ENCODE measurements at places on chromosomes 7 and 10.

DNA sequence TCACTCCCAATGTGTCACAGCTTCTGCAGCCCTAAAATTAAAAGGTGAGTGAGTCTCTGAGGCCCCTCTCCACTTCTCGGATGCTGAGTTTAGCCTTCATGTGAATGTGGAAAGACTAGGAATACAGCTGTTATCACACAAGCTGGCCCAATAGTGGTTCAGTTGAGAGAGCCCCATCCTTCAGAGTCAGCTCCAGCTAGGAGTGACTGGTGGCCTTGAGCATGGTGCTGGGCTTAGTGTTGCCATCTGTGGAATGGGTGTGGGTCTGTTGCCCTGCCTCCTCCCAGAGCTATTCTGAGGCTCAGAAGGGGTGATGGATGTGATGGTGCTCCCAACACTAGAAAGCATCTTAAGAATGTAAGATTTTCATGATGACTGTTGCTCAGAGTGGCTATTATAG lies 55.8 kb downstream of the FIGNL1 start:
- no peak for DNase-seq

- DNase-seq, result no peak
Observed at GRCh38 chr10:84696610-84697009, 368.2 kb downstream of the CCSER2 start.

GRCh38 chr10:47305566-47305965 lies 5.6 kb downstream of the GDF10 start:
- no peak for DNase-seq

DNA sequence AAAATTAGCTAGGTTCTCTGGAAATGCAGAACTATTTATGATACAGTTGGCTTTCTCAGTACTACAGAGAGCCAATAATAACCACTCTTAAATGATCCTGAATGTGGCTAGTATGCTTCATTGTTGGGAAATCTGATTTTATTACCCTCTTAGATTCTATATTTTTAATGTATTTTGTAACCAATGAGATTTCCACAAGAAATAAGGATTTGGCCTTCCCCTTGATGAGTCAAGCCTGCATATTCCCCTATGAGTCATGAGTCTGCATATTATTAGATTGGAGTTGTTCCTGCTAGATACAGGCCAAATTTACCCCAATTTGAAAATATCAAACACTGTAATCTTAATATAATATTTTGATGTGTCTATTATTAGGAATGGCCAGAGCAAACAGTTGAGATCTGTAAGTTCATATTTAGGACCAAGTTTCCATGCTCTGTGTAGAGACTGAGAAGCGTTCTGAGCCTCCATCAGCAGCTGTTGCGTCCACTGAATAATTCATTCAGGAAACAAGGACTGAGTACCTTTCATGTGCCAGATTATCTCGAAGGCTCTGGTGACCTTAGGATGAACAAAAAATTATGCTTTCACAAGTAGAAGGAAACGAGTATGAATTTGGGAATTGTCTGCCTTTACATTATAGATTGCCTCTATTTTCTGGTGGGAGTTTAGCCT lies 793.4 kb downstream of the NRG3 start:
- DNase-seq, result no peak

GRCh38 chr7:46948716-46949115 lies 633.2 kb downstream of the TNS3 start:
- no peak for DNase-seq

DNA sequence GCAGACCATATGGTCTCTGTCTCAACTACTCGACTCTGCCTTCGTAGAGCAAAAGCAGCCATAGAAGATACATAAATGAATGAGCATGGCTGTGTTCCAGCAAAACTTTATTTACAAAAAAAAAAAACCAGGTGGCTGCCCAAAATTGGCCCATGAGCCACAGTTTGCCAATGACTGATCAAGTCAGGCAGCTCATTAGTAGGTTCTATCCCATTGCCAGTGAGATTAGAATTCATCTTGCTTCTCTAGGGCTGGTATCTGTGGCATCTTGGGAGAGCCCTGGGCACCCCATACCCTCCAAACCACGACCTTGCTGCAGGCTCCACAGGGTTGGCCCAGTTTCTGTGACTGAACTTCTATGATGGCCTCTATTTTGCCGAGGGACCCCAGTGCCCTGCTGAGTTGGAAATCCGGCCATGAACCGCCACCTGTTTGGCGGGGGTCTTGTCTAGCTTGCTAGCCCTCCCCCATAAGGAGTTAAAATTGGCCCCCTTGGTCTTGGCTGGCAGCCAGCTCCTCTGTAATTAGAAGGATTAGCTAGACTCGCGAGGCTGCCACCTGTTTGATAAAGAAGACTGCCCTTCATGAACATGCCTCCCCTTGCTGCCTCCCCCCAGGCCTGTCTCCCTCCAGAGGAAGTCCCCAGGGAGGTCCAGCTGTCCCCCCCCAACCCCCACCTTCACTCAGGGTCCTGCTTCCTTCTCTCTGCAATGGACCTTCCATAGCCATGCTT lies 83.9 kb downstream of the CHN2 start:
- no peak for DNase-seq

DNA sequence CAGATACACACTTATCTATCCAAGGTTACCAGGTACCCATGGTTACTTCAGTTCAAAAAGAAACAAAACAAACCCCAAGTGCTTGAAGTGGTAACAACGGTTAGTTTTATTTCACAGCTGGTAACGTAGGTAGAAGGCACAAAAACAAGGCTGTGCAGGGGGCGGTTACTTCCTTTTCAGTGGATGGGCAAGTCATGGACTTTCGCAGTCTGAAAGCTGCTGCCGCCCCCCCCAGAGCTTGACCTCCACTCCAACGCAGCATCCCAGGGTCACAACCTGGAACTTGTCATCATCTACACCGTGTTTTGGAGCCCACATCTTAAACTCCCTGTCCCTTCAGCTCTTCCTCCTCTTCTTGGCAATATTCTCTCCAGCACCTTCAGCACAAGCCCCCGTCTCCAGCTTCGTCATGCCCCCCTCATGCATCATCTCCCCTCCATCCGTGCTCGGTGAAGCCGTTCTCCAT lies 181.2 kb upstream of the ITGB1 start:
- no peak for DNase-seq

DNA sequence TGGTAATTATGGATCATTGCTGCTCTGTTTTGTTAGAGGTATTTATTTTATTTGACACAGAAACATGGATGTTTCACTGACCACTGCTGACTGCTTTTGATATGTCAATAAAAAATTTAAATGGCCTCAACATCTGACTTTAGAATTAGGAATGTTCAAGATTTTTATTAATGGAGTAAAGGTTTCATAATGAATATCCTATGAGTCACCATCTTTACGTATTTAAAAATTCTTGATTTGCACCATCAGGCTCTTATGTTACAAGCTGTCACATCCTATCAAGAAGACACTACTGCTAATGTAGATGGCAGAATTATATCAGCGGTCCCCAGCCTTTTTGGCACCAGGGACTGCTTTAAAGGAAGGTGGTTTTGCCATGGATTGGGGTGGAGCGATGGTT lies 578.7 kb upstream of the NRP1 start:
- no peak for DNase-seq

- DNase-seq, result no peak
Observed at GRCh38 chr10:109862738-109863137, 60.6 kb downstream of the XPNPEP1 start.

DNA sequence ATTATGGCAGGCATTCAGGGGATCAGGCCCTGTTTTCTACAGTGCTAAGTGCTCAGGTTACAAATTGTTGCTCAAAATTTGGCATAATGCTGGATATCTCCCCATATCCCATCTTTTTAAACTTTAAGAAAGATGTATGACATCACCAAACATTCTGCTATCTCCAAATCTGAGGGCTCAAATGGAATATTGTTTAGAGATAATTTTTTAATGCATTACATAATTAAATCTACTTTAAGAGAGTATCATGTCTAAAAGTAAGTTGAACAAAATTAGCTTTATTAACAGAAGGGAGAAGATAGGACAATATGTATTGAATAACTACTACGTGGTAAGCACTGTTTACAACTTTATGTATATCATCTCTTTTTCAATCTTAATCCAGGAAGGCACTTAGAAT lies 13.9 kb downstream of the NT5C3A start:
- no peak for DNase-seq

GRCh38 chr10:63462442-63462841 lies 3.3 kb downstream of the JMJD1C start:
- DNase-seq, result no peak

GRCh38 chr7:34015651-34016050 lies 110.3 kb downstream of the BMPER start:
- DNase-seq, result no peak

- DNase-seq, result no peak
Observed at GRCh38 chr7:130904031-130904757, 170.2 kb upstream of the KLF14 start.

DNA sequence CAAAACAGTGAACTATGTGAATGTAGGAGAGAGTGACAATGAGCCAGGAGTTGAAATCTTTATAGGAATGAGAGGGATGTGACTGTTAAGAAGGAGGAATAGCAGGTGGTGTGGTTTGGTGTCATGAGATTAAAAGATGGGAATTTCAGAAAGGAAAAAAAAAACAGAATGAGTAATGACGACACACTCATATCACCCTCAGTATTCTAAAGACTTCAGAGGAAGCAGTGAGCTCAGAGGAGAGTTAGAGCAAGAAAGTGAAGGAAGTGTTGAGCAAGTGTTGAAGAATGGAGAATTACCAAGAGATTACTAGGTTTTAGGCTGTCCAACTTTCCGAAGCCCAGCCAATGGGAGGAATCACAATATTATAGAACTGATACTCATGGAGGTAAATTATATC lies 220.5 kb upstream of the HGF start:
- no peak for DNase-seq

- DNase-seq, result no peak
Observed at GRCh38 chr10:125061557-125062226, 98.7 kb downstream of the CTBP2 start.

- DNase-seq, result no peak
Observed at GRCh38 chr7:25982684-25983083, 169.3 kb upstream of the NFE2L3 start.

DNA sequence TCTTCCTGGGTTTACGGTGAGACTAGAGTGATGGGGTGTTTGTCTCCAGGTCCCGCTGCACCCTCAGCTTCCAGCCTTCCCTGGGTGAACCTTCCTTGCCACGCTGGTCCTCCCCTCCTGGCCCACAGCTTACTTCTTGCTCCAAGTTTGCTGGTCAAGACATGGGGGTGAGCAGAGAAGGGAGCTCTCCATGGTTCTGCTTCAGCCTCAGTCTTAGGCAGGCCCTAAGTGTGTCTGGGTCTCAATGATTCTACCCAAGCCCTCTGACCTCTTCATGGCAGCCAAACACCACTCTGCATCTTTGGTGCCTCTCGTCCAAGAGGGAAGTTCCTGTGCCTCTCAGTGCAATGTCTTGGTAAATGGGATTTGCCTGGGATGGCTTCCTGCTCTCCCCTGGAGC lies 356.5 kb upstream of the KLF6 start:
- no peak for DNase-seq

- no peak for DNase-seq
Observed at GRCh38 chr10:70481831-70482530, 3.4 kb downstream of the PALD1 start.

- no peak for DNase-seq
Observed at GRCh38 chr7:91185771-91186170, 78.5 kb upstream of the FZD1 start.

DNA sequence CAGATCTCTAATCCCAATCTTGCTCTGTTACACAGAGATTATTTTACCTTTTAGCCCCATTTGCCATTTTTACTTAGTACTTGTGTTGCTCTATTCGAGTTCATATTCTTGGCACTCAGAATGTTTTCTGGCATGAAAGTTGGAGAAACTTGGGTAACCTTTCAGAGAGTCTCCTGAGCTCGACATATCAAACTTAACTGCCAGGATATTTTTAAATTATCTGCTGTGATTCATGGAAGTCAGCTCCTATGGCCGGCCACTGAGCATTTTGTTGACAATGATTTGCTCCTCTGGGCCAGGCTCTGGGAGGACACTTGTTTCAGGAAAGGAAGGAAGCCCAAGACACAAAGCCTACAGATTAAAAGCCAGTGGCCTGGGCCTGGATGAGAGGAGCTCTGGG lies 396.7 kb downstream of the TNS3 start:
- no peak for DNase-seq

DNA sequence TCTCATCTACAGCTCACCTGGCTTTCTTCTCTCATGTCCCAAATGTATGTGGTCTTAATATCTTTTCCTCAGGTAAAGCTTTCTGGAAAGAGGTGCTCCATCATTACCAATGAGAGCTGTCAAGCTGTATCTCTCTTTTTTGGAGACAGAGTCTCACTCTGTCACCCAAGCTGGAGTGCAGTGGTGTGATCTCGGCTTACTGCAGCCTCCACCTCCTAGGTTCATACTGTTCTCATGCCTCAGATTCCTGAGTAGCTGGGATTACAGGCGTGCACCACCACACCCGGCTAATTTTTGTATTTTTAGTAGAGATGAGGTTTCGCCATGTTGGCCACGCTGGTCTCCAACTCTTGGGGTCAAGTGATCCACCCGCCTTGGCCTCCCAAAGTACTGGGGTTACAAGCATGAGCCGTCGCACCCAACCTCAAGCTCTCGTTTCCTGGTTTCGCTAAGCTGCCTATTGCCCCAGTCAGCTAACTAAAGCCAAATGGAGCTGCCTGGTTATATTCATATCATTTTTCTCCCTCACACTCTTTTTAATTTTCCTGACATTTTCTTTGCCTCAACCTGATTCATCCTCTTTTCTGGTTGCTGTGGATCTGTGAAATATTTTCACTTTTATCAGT lies 60.5 kb downstream of the SUFU start:
- DNase-seq, result no peak

DNA sequence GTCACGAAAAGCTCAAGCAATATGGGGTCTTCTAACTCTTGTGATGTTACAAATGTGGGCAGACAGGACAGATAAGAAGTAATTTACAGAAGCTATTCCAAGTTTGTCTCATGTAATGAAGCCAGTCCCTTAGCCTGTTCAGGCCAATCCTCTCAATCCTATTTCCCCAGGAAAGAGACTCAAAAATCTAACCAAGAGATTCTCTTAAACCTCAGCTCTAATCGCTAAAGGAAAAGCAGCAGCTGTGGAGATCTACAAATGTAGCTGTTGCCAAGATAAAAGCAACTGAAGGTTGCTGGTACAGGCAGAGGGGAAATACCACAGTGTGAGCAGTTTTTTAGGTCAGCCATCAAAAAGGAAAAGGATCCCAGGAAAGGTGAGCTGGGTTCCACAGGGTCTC lies 39.3 kb downstream of the ANK3 start:
- DNase-seq, result no peak

DNA sequence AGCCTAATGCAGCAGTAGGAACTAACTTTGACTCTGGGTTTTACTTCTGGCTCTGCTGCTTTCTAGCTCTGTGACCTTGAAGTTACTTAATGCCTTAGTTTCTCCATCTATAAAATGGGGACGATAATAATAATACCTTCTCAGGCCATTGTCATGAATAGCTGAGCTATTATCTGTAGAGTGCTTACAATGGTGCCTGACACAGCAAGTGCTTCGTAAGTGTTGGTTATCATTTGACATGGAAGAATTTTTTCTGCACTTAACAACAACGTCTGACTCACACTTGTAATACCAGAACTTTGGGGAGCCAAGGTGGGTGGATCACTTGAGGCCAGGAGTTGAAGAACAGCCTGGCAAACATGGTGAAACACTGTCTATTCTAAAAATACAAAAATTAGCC lies 140.5 kb downstream of the ARL4A start:
- DNase-seq, result no peak

GRCh38 chr10:79002336-79002735 lies 66.4 kb upstream of the ZMIZ1 start:
- DNase-seq, result no peak
